ENCODE measurements at places on chromosomes 3 and 15. TPM values are rescaled to one million over a fixed set of nuclear protein-coding genes. Genes with fewer than 3 reads are reported as not detected.

GRCh38 chr15:39979606-39980005 is 45.7 kb downstream of the EIF2AK4 start:
- H3K4me3 ChIP-seq = no peak overlapping the region
- no peak for DNase-seq
- no peaks in the 10 kb centered on the region for H3K4me1 ChIP-seq
- H3K27me3 ChIP-seq = no peaks in the 10 kb centered on the region
- no peak overlapping the region for H3K27ac ChIP-seq
- H3K36me3 ChIP-seq = no peaks in the 10 kb centered on the region

GRCh38 chr3:17539436-17539835 is 203.0 kb downstream of the TBC1D5 start:
- no peaks in the 10 kb centered on the region for H3K27me3 ChIP-seq
- H3K4me1 ChIP-seq = no peaks in the 10 kb centered on the region
- no peak for DNase-seq
- H3K4me3 ChIP-seq = no peak overlapping the region
- no peak overlapping the region for H3K27ac ChIP-seq

The EXD1 gene
- not detected for total RNA-seq

- peak overlapping the region; percentile 99 for H3K27ac ChIP-seq
- no peak for DNase-seq
- no peaks in the 10 kb centered on the region for H3K36me3 ChIP-seq
- H3K4me3 ChIP-seq = no peak overlapping the region
- no peaks in the 10 kb centered on the region for H3K27me3 ChIP-seq
Observed at GRCh38 chr3:141877911-141878310, 1.5 kb downstream of the ATP1B3 start.

GRCh38 chr3:147089286-147089685 is 317.1 kb downstream of the ZIC4 start:
- no peak overlapping the region for H3K4me3 ChIP-seq
- no peak for DNase-seq
- H3K4me1 ChIP-seq = no peaks in the 10 kb centered on the region
- H3K27me3 ChIP-seq = no peaks in the 10 kb centered on the region

The VEPH1 gene
- 100 TPM for total RNA-seq

GRCh38 chr3:130378677-130379191 is 33.3 kb downstream of the COL6A5 start:
- no peak overlapping the region for H3K4me3 ChIP-seq
- H3K4me1 ChIP-seq = no peaks in the 10 kb centered on the region
- H3K27ac ChIP-seq = no peak overlapping the region
- no peaks in the 10 kb centered on the region for H3K27me3 ChIP-seq
- DNase-seq = no peak

GRCh38 chr3:124995460-124995994 is 60.3 kb downstream of the HEG1 start:
- H3K4me1 ChIP-seq = peaks cover 6% of the 10 kb centered on the region
- H3K27ac ChIP-seq = peak overlapping the region; percentile 13
- H3K4me3 ChIP-seq = no peak overlapping the region
- H3K36me3 ChIP-seq = no peaks in the 10 kb centered on the region

- no peak overlapping the region for H3K27ac ChIP-seq
- H3K4me3 ChIP-seq = no peak overlapping the region
- DNase-seq = no peak
- no peaks in the 10 kb centered on the region for H3K27me3 ChIP-seq
- no peaks in the 10 kb centered on the region for H3K4me1 ChIP-seq
Observed at GRCh38 chr3:187522293-187522692, 147.9 kb downstream of the SST start.

DNA sequence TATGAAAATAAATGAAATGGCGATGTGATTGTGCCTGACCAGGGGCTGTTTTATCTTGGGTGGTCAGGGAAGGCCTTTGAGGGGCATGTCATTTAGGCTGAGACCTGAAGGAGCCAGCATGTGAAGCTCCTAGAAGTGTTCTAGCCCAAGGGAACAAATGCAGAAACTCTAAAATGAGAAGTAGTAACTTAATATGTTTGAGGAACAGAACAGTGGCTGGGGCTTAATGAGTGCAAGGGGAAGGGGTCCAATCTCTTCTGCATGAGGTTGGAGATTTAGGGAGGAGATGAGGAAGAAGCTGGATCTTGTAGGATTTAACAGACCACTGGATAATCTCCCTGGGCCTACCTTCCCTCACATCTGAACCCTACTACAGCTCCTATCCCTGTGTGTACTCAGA is 110.5 kb downstream of the AKAP13 start:
- H3K36me3 ChIP-seq = no peaks in the 10 kb centered on the region
- no peak for DNase-seq
- no peak overlapping the region for H3K4me3 ChIP-seq
- no peaks in the 10 kb centered on the region for H3K27me3 ChIP-seq
- H3K27ac ChIP-seq = no peak overlapping the region

GRCh38 chr15:64525828-64526530 is 65.6 kb downstream of the ZNF609 start:
- H3K36me3 ChIP-seq = no peaks in the 10 kb centered on the region
- peaks cover 44% of the 10 kb centered on the region for H3K4me1 ChIP-seq
- H3K4me3 ChIP-seq = no peak overlapping the region
- no peaks in the 10 kb centered on the region for H3K27me3 ChIP-seq

DNA sequence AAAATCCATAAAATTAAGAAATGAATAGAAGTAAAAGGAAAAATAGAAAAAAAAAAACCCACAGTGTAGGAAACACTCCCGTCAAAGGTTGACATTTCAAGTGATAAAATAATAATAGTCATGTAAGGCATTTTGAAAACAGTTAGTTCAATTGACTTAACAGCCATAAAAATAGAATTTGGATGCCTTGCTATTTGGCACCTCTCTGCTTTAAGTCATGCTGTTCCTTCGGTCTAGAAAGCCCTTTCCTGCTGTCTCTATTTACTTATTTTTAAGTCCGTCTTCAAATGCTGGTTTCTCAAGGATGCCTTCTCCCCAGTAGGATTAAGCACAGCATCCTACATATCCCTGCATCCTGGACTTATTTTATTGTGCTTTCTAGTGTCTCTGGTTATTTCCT is 22.3 kb upstream of the RETNLB start:
- H3K27me3 ChIP-seq = no peaks in the 10 kb centered on the region
- H3K4me1 ChIP-seq = no peaks in the 10 kb centered on the region
- H3K4me3 ChIP-seq = no peak overlapping the region
- no peak for DNase-seq
- no peak overlapping the region for H3K27ac ChIP-seq
- no peaks in the 10 kb centered on the region for H3K36me3 ChIP-seq

The SPATA12 gene
- total RNA-seq = not detected

The SCAANT1 gene
- total RNA-seq = not detected

The GRIP2 gene
- 0.74 TPM for total RNA-seq

The AQP9 gene
- total RNA-seq = 0.22 TPM

The CD200 gene
- not detected for total RNA-seq

GRCh38 chr3:69669070-69669469 is 70.2 kb upstream of the MITF start:
- H3K36me3 ChIP-seq = no peaks in the 10 kb centered on the region
- H3K4me3 ChIP-seq = no peak overlapping the region
- no peak for DNase-seq
- no peaks in the 10 kb centered on the region for H3K27me3 ChIP-seq
- H3K27ac ChIP-seq = no peak overlapping the region
- no peaks in the 10 kb centered on the region for H3K4me1 ChIP-seq

DNA sequence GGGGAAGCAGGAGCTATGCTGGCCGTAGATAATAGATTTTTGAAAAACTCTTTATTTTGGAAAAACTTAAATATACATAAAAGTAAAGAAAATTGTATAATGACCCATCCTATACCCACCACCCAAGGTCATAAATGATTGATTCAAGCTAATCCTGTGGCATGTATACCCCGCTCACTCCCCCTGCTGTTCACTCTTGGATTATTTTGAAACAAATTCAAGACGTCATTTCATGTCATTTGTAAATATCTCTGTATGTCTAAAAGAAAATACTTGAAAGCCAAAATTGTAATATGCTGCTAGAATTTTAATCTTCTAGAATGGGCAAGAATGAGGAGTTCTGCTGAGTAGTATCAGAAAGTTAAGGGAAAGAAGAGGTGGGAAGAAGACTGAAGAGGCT is 241.7 kb downstream of the FEZF2 start:
- no peak overlapping the region for H3K4me3 ChIP-seq
- no peak for DNase-seq
- peak overlapping the region; percentile 89 for H3K27ac ChIP-seq
- H3K36me3 ChIP-seq = no peaks in the 10 kb centered on the region

DNA sequence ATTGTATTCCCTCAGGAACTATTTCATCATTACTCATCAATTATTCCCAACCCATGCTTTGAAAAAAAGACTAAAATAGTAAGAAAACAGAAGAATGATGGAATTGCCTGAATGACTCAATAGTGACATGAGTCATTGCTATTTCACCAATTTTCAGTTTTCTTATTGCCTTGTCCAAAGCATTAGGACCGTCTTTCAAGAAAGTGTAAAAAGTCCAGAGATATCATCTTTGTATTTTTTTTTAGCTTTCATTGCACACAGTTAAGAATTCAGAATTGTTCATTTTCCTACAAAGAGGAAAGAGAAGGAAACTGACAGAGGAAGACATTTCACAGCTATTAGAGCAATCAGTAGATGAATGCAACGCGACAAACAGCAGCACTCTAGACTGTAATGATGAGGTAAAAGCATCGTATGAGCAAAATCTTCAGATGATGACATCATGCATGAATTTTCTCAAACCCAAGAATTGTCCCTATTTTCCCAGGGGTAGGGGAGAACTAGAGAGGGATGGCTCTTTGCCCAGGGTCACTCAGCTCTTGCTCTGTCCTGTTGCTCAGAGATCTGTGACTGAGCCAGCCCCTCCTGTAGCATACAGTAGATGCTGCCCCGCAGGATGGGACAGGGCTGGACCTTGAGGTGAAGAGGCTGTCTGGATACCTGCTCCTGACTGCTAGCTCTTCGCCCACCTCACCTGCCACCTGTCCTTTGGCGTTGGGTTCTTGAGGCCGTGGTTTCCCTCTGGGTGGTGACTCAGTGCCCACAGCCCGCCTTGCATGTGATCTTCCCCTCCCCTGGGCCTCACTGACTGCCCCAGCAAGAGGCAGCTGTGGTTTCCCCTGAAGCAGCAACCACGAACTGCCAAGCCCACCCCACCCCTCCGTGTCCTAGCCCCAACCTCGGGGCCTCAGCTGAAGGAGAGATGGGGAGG is 84.8 kb downstream of the PPCDC start:
- no peaks in the 10 kb centered on the region for H3K36me3 ChIP-seq
- DNase-seq = peak; percentile 81
- H3K27me3 ChIP-seq = no peaks in the 10 kb centered on the region
- no peak overlapping the region for H3K4me3 ChIP-seq
- H3K4me1 ChIP-seq = peaks cover 5% of the 10 kb centered on the region
- no peak overlapping the region for H3K27ac ChIP-seq

The GHSR gene
- not detected for total RNA-seq

DNA sequence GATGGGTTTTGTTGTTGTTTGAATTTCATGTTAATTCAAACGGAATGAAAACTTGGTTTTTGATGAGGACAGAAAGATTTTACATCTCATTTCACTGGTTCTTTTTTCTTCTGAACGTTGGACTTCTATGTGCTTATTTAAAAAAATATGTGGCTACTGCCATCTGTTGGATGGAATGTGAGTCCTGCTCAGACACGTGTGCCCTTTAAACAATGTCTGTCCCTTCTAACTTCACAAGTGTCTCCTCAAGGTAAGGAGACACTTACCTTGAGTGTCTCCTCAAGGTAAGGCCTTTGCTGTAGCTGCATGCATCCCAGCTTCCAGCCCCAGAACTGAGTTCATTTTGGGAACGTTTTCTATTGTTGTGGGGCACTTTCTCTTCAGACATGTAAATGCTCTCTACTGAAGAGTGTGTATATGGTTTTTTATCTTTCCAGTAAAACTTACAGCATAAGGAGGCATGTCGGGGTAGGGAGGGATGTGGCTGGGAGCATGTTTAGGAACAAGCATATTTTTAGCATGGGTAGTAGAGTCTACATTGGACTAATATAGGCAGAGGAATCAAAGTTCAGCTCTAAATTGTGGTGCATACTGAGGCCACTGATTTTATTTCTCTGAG is 63.1 kb upstream of the UBE3A start:
- H3K4me1 ChIP-seq = no peaks in the 10 kb centered on the region
- no peak overlapping the region for H3K4me3 ChIP-seq
- no peaks in the 10 kb centered on the region for H3K27me3 ChIP-seq

DNA sequence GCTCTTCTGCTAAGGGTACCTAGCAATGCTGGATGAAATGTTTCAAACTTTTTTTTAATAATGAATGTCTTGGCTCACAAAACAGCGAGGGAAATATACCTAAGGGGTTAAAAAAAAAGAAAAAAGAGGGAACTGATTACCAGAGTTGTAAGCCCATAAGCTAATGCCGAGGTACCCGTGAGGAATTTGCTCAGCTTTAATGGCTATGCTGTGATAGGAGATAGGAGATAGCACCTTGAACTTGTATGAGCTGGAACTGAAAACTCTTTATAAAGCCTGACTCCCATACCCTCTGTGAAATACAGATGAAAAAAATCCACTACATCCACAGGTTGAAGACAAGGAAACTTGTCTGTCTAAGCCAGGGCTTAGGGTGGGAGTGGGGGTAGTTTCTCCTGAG is 13.9 kb downstream of the GRAMD1C start:
- H3K4me1 ChIP-seq = no peaks in the 10 kb centered on the region
- no peak overlapping the region for H3K27ac ChIP-seq
- DNase-seq = no peak
- H3K36me3 ChIP-seq = no peaks in the 10 kb centered on the region

DNA sequence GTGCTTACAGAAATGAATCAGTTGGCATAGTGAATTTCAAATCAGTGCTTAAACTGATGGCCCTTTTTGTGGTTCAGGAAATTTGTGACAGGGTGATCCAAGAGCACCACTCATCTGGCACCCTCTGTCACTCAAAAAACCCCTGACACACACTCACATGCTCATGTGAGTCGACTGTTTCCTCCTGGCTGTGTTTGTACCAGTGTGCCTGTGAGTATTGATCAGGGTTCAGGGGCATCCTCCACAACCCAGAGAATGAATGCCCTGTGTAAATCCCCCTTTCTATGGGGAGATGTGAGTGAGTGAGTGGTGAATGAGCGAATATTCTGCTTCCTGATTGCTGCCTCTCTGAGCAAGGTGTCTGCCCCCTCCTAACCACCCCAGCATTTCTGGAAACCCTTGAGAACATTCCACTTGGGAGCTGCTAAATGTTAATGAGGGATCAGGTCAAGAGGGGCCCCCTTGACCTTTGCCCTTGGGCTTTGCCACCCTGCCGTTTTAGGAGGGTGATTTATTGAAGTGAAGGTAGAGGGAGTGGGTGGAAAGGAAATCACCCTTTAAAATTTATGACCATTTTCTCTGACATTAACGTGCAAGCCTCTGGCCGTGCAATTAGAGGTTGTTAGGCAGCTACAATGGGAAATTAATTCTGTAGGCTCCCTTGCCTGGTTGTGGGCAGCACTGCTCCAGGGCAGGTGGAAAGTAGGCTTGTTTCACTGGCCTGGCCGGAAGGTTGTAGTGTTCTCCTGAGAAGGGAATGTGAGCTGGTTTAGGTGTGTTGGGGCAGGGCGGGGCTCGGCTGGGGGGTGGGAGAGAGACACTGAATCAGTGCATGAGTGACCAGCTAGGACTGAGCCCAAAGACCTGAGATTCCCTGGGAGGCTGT is 87.2 kb downstream of the SLCO3A1 start:
- H3K4me3 ChIP-seq = no peak overlapping the region
- H3K4me1 ChIP-seq = peaks cover 31% of the 10 kb centered on the region
- H3K27ac ChIP-seq = no peak overlapping the region
- H3K27me3 ChIP-seq = no peaks in the 10 kb centered on the region
- DNase-seq = no peak
- no peaks in the 10 kb centered on the region for H3K36me3 ChIP-seq

The HES1 gene
- 12.4 TPM for total RNA-seq

GRCh38 chr15:64806509-64806908 is 18.9 kb downstream of the PIF1 start:
- DNase-seq = no peak
- H3K4me1 ChIP-seq = no peaks in the 10 kb centered on the region
- no peak overlapping the region for H3K27ac ChIP-seq
- no peaks in the 10 kb centered on the region for H3K36me3 ChIP-seq
- no peaks in the 10 kb centered on the region for H3K27me3 ChIP-seq
